ENCODE measurements at places on chromosomes 2 and 18. TPM values are rescaled to one million over a fixed set of nuclear protein-coding genes. Genes with fewer than 3 reads are reported as not detected.

DNA sequence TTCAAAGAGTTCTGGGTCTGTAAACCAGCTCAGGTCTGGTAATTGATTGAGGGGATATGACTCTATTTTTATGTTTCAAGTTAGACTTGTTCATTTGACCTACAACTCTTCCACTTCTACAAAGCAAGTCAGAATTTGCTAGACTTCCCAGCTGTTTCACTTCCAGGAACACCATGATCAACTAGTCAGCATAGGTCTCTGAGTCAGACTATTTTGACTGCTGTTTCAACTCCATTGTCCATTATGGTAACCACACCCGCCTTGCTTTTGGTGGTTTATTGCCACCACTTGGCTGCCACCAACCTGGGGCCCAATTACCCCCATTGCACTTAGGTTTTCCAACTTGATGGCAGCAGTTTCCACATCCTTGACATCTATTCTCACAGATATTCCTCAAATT is 116.6 kb downstream of the LAMA3 start:
- no peak for DNase-seq

DNA sequence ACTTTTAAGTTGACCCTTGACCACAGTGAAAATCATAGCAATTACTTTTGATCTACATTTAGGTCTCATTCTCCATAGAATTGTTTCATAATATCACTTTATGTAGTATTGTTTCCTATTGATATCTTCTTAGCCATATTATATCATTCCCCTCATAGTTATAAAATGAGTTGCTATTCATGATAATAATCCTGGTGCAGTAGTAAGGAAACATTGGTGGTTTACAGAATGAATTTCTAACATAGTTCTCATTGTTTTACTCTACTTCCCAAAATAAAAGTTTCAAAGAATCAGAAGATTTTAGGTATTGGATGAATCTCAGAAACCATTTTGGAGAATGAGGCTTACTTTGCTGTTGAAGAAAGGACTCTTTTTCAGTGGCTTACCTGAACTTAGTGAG is 246.0 kb downstream of the PARD3B start:
- no peak for DNase-seq

DNA sequence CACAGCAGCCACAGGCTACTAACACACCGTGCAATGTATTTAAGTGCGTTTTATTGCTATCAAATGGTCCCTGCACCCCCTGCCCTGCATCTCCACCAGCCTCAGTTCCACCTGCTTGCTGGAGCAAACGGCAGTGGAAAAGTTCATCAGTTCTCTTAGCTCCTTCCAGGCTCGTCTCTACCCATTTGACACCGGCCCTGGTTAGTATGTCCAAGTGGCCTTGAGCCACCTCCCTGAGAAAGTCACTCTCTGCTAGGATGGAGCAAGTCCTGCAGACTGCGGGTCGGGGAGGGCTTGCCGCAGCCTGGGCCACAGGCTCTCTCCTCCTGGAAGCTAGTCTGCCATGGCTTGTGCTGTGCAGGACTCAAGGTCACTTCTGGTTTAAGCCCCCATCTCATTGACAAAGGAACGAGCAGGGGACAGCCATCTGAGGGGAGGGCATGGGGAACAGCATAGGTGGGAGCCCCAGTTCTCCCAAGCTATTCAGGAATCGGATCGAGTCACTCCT is 74.9 kb downstream of the RHOB start:
- no peak for DNase-seq

DNA sequence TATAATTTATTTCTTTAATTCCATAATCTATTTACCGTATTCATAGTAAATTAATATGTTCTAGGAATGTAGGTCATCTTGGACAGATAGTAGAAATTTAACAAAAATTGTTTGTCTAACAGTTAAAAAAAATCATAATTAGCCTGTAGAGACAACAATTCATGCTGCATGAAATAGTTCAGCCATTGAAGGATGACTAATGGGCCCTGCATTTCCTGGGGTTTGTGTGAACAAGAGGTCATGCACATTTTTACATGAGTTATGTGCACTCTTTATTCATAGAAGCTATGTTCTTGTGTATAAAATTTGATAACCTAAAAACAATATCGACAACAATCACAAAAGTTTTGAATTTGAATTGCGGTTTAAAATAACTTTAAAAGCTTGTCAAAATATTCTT is 1663.6 kb downstream of the SUCLG1 start:
- DNase-seq = no peak

GRCh38 chr2:108460345-108461037 is 11.5 kb downstream of the GCC2 start:
- no peak for DNase-seq

- DNase-seq = no peak
These were observed 1239.4 kb upstream of the CRIM1 start for GRCh38 chr2:35116151-35116550.

DNA sequence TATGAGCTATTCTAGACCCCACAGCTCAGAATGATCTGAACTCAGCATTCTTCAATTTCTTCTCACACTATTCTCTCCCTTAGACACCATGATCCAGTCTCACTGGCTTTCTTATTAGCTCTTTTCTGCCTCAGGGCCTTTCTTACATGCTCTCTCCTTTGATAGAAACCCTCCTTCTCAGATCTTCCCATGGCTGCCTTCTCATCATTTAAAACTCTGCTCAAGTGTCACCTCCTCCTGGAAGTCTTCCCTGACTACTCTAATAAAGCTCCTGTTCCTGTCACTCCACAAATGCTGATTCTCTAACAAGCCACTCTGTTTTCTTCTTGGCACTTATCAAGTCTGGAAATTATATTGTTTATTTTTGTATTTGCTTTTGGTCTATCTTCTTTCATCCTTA is 131.1 kb downstream of the HNMT start:
- DNase-seq = no peak

GRCh38 chr2:118849226-118850167 is 2.0 kb upstream of the EN1 start:
- DNase-seq = no peak

DNA sequence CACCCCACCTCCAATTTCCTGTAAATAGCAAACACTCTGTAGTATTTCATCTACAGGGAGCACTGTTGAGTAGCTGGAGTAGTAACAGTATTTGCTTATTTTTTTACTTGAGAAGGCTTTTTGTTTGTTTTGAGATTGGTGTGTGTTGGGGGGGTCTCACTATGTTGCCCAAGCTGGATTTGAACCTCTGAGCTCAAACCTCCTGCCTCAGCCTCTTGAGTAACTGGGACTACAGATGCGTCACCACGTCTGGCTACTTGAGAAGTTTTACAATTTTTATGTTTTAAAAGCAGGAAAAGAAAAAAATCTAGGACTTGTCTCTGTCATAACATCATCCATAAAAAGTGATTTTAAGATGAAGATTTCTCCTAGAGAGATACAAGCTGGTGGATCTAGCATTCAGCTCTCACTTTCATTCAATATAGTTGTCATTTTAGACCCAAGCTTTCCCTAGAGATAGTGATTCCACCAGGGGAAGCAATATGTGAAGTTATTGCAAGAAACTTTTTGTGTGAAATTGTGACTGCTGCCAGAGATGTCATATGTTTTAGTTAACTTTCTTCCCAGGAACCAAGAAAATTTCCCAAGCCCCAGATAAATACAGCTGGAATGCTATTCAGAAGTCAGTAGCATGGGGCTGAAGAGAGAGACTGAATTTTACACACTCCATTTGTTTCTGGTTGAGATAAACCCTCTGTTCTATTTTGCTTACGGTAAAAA is 60.2 kb upstream of the MAP4K3 start:
- DNase-seq = no peak

GRCh38 chr2:237742614-237743013 is 56.0 kb upstream of the RBM44 start:
- DNase-seq = no peak

GRCh38 chr2:222000326-222000725 is 298.5 kb downstream of the PAX3 start:
- DNase-seq = no peak

DNA sequence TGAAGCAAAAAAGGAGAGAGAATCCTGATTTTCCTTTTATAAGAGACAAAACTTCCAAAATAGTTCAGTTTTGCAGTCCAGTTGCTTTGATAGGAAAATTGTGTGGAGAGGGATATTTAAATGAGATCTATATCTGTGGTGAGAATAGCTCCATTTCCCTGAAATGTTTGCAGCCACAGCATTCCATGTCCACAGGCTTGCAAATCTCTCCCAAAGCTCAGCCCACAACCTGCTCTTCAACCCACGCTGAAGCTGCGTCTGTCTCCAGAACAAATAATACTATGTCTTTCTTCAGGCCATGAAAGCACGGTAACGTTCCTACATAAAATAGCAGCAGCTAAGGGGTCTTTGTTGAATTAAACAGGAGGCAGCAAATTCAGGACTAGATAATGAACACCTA is 31.8 kb downstream of the TMEM17 start:
- no peak for DNase-seq

DNA sequence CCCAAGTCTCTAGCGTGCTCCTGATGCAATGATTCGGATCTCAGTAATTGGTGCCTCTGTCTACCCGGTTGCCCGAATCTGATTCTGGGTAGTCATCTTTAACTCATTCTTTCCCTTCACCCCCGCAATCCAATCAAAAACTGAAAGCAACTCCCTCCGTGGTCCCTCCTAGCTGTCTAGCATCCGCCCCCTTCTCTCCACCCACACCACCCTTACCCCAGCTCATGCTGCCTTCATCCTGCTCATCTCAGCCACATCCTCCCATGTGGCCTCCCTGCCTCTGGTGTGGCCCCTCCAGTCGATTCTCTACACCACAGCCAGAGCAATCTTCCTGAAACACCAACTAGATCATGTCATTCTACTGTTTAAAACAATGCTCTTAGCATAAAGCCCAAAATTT is 62.3 kb downstream of the TTC32 start:
- DNase-seq = no peak

GRCh38 chr18:25604894-25605597 is 253.1 kb upstream of the ZNF521 start:
- DNase-seq = no peak

DNA sequence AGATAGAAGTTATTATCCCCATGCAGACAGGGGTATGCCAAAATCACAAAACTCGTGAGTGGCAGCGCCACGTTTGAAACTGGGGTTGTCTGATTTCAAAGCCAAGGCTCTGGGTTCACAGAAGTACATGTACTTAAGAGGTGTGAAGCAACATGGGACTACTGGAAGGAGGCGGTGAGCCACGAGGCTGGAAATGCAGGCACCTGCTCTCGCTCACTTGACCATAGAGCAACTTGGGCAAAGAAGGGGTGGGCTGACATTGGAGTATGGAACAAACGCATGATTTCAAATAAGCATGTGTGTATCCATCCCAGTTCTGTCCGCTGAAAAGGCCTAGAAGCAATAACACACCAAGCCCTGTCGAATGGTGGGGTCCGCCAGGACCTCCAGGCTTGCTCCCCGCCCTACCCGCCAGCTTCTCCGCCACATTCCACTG is 593 bp upstream of the ACTR2 start:
- no peak for DNase-seq

- DNase-seq = no peak
These were observed 62.6 kb upstream of the CTLA4 start for GRCh38 chr2:203804764-203805485.

DNA sequence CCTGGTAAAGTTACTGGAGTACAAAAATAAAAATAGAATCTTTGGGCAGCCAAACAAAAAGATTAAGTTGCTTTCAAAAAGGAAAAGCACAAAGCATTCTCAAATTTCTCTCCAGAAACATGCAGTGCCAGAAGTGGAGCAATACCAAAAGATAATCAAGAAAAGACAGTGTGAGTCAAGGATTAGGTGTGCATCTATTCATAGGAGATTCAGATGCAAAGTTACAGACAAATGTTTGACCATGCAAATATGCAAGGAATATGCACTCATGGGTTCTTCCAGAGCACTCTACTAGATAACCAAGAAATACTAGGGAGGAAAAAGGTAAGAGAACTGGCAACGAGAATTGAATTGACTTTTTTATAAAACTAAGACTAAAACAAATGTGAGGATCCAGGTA is 51.8 kb upstream of the CDH20 start:
- no peak for DNase-seq

- no peak for DNase-seq
These were observed 73.6 kb downstream of the ACOXL start for GRCh38 chr2:110805894-110806452.

- no peak for DNase-seq
These were observed 13.6 kb downstream of the PTPN18 start for GRCh38 chr2:130369311-130369964.

DNA sequence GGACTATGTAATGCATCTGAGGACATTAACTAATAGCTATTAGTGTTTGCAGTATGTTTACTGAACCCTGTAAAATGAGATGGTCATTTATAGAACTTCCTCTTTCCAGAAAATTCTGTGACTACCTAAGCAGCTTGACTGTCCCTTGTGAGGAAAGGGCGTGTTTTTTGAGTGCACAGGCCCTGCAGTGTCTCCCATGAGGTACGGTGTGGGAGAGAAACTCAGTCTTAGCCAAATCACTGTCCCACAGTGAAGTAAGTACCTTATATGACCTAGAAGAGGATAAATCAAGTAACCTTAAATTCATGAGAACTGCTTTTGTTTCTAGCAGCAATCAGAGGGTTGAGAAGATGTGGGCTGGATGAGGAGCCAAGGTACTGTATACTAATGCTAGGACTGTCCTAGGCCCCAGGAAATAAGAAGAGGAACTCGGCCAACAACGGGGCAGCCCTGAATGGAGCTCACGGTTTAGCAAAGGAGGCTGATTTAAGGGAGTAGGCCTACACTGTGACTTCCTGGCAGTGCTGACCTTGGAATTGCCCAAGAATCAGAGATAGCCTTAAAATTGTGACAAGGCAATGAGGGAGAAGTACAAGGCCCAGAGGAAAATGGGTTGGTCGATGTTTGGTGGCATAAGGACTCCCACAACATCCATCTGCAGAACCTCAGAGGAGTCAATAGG is 103.5 kb upstream of the CTAGE1 start:
- DNase-seq = no peak

- no peak for DNase-seq
These were observed 111.5 kb upstream of the EML6 start for GRCh38 chr2:54611830-54612545.

DNA sequence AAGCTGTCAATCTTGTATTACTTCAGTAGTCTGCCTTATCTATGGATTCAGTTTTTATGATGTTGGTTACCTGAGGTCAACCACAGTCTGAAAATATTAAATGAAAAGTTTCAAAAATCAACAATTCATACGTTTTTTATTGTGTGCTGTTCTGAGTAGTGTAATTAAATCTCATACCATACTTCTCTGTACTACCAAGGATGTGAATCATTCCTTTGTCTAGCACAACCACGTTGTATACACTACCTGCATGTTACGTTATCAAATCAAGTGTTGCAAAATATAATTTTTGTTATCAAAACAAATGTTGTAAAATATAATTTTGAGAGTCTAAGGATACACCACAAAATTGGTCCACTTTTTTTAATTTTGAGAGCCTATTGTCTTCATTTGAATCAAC is 590.2 kb upstream of the SETBP1 start:
- DNase-seq = no peak

The ATF2 gene
- total RNA-seq = 51.0 TPM

The SLC5A7 gene
- not detected for total RNA-seq

The C2orf81 gene
- total RNA-seq = 3.2 TPM

The WDPCP gene
- 7.9 TPM for total RNA-seq

The HOXD12 gene
- not detected for total RNA-seq

The TEKT4 gene
- not detected for total RNA-seq

The CAPN13 gene
- not detected for total RNA-seq

The SNTG2 gene
- 1.7 TPM for total RNA-seq

The TEX44 gene
- total RNA-seq = not detected

The CHAC2 gene
- total RNA-seq = 25.6 TPM

The DCC gene
- not detected for total RNA-seq

The DTNA gene
- not detected for total RNA-seq

The B3GNT7 gene
- 0.13 TPM for total RNA-seq

All from CD8-positive, alpha-beta memory T cell (primary cell).